ENCODE measurements at places on chromosomes 6 and 20.

DNA sequence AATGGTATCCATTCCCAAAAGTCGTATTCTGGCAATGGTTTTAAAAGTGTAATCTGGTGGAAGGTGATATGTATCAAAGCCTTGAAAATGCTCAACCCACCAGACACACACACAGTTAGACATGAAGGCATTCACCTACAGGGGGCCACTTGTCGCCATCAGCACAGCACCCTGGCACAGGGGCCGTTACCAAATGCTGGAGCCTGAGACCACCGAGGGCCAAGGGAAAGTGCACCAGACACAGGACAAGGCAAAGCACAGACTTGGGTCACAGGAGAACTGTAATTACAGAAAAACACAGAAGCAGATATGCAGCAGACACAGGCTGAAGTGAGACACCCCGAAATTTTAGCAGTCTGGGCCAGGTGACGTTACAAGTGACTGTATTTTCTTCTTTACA lies 9.3 kb downstream of the TAF4 start:
- DNase-seq: no peak

GRCh38 chr6:62998022-62998421 lies 213.2 kb upstream of the FKBP1C start:
- DNase-seq: no peak

GRCh38 chr20:3674447-3674846 lies 7.4 kb downstream of the ADAM33 start:
- DNase-seq: no peak

DNA sequence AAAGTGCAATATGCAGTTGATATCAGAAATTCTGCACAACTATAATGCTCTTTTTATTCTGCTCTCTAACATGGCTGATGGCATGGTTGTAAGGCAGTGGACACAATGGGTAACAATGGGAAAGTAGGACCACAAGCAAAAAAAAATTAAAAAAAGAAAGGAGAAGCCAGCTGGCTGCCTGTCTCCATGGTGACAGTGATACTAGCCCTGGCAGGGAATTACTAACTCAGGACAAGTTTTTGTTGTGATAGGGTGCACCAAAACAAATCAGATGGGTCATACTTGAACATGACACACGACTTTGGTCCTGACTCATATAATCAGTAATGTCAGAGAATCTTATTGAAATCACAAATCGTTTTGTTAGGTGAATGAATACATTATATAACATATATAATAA lies 169.4 kb downstream of the TRDN start:
- no peak for DNase-seq

DNA sequence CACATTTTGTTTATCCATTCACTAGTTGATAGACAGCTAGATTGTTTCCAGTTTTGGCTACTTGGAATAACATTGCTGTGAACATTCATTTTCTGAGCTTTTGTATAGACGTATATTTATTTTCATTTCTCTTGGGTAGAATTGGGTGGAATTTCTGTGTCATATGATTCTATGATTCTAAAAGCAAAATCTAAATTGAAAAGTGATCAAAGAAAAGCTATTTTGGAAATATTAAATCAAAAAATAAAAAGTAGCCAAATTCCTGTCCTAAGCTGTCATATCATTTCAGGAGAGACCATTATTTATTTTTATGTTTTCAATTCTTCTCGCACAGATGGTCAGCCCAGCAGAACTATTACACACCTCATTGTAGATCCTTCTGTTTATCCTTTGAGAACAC lies 229.2 kb downstream of the COL12A1 start:
- DNase-seq: no peak
